ENCODE measurements at places on chromosomes 1 and 21.

- no peak for DNase-seq
Observed at GRCh38 chr1:39926343-39926793, 24.7 kb upstream of the MYCL start.

DNA sequence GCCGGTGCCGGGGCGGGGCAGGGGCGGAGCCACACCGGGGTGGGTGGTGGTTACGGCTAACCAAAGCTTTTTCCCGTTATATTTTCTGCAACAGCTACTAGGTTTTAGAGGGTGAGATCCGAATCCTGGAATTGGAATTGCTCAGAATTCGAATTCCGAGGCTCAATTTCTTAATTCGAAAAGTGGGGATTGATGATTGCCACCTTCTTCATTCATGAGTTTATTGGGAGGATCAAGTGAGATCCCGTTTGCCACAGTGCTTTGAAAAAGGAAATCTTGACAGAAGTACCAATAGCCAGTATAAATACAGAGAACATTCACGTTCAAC is 207 bp upstream of the SVBP start:
- DNase-seq: no peak

DNA sequence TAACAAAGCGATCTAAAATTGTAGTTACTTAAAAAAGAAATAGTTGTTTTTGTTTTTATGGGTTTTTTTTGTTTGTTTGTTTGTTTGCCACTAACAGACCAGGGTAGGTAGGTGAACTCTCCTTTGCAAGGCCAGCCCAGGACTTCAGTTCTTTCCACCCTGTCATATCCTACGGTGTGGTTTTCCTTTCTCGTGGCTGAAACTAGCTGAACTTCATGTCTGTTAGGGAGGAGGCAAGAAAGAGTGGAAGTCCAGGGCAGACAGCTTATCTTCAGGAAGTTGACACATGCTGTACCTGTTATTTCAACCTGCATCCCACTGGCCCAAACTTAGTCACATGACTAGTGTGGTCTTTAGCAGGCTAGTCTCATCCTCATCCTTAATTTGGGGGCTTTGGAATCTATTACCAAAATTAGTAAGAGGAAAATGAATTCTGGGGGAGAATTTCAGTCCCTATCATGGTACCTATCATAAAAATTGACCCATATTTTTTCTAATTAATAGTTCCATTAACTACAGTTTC is 62.9 kb upstream of the LRRC7 start:
- DNase-seq: no peak

DNA sequence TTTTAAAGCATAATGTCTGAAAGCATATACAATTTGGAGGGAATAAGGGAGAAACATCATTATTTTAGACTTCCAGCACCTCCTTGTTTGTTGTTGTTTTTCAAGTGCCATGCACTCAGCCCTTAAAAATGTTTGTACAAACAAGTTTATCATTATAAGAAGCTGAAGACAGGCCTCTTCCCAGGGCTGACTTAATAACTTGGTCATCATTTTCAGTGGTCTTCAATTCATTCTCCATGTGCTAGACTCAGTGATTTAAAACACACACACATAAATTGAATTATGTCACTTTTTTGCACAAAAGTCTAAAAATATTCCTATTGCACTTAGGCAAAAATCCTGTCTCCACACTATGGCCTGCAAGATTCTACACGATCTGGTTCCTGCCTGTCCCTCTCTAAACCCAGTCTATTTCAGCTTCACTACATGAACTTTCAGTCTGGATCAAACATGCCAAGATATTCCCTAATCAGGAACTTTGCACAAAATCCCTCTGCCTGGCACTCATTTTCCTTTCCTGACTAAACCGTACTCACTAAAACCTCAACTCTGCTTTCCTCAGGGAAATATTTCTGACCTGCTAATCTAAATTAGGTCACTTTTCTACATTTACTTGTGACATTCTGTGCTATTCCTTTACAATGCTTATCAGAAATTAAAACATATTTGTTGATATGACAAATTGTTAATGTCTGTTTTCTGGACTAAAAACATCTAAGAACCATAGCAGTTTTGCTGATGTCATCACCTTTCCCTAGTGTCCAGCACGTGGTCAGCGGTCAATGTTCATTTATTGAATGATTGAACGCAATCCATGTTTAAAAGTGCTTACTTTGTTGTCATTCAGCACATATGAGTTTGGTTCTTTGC is 14.8 kb upstream of the GBP5 start:
- no peak for DNase-seq

- no peak for DNase-seq
Observed at GRCh38 chr1:6941786-6942185, 156.5 kb downstream of the CAMTA1 start.

All from left hindlimb (tissue), 1 donor.